ENCODE measurements at places on chromosomes 4 and X.

- no peak for DNase-seq
These were observed 816.1 kb upstream of the IGFBP7 start for GRCh38 chr4:57926311-57926710.

DNA sequence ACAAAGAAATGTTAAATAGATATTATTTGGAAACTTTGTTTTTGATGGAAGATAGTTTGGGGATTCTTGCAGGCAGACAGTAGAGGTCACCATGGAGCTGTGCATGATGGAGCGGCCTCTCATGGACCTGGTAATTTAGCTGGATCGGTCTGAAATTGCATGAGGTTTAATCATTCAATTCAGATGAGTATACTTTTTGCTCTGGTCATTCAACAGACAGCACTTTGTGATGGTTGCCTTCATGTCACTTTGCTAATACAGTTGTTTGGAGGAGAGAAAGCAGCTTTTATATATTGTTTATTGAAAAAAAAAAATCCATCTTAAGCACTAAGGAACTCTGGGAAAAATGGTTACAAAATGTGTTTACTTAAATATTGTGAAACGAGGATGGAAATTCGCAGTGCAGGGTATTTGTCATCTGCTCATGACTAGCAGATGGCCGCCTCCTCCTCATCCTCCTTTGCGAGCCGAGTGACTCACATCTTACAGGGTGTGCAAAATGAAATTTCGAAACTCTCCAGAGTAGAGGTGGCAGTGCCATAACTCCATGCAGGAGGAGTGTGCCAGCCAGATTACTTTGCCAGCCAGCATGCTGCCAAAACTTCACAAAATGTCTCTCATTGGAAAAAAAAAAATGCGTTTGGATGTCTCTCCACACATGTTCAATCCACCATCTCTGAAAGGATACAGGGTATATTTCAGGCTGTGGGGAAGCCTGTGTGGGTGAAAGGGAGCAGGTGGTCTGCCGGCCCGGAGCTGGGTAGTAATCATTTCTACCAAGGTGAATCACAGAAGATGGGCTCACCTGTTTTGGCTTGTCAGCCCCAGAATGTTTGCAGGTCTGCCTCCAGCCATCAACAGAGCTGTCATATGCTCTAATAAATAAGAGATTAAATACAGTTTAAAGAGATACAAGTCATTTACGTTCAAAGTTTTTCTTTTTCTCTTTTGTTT is 314.9 kb upstream of the DIPK2B start:
- DNase-seq, result peak; percentile 13

GRCh38 chr4:73978886-73979285 is 2.9 kb downstream of the PF4 start:
- DNase-seq, result no peak

GRCh38 chr4:151458148-151458547 is 49.2 kb downstream of the FHIP1A start:
- no peak for DNase-seq

DNA sequence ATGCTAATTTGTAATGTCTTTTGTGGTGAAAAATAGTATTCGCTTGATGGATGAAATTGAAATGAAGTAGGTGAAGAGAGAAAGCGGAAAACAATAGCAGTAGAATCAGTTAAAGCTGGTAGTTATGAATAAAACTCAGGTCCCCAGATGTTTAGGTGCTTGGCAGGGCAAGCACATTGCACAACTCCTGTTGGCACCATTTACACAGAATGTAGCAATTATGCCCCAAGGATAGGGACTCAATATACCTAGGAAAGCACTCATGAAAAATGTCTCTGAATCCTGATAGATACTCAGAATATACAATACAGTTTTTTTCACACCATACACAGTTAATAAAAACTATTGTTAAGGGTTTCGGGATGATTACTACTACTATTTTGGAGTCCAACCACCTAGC is 26.5 kb upstream of the GRIA3 start:
- no peak for DNase-seq

DNA sequence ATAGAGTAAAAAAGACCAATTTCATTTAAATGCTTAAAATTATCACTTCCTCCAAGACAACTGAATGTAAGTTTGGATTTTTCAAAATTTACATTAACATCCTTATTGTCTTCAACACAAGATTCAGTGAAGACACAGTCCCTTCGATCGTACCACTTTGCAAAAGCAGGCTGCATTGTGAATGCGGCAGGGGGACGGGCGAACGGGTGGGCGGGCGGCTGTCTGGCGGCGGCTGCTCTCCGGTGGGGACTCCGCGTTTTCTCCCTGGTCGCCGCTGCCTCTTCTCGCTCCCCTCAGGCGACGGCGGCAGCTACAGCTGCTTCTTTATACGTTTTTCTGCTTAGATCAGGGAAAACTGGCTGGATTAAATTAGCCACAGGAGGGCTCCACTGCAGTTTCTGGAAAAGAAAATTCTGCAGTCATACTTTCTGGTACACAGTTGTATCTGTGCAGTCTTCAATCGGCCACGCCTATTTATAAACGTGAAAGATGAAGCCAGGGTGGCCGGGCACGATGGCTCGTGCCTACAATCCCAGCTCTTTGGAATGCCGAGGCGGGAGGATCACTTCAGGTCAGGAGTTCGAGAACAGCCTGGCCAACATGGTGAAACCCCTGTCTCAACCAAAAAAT is 33.9 kb upstream of the HPF1 start:
- peak; percentile 22 for DNase-seq

GRCh38 chrX:3504916-3505315 is 158.5 kb upstream of the MXRA5 start:
- DNase-seq, result no peak

GRCh38 chrX:106037835-106038473 is 573 bp downstream of the SERPINA7 start:
- no peak for DNase-seq

DNA sequence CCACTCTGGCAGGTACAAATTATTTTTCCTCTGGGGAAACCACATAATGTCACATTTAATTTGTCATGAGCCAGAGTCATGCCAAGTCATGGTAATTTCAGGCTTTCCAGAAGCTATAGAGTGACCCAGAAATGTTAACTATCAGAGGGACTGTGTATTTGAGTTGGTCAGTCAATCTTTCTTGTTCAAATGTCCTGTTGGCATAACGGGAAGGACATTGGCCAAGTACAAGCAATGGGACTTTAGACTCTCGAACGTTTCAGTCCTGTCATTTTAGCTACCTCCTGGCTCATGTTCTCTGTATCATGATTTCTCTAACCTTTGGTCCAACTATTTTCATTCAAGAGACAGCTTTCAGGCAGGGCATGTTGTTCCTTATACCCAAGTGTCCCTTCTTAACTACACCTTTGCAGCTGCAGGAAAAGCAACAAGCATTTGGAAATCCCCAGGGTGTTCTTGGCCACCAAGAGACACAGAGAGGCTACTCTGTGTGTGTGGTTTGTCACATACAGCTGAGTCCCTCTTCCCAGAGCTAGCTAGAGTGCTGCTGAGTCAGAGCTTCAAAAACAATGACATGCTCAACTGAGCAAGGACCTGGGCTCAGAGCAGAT is 142.6 kb downstream of the EGF start:
- peak; percentile 53 for DNase-seq

GRCh38 chr4:159015841-159016240 is 87.0 kb upstream of the RAPGEF2 start:
- DNase-seq, result no peak

DNA sequence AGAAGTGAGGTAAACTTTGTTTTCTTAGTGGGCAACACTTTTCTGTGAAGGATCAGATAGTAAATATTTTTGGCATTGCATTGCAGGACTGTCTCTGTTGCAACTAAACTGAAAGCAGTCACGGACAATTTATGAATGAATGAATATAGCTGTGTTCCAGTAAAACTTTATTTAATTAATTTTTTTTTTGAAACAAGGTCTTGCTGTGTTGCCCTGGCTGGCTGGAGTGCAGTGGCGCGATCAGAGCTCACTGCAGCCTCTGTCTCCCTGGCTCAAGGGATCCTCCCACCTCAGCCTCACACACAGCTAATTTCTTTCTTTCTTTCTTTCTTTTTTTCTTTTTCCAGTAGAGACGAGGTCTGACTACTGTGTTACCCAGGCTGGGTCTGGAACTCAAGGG is 15.8 kb downstream of the RBM10 start:
- DNase-seq, result no peak

DNA sequence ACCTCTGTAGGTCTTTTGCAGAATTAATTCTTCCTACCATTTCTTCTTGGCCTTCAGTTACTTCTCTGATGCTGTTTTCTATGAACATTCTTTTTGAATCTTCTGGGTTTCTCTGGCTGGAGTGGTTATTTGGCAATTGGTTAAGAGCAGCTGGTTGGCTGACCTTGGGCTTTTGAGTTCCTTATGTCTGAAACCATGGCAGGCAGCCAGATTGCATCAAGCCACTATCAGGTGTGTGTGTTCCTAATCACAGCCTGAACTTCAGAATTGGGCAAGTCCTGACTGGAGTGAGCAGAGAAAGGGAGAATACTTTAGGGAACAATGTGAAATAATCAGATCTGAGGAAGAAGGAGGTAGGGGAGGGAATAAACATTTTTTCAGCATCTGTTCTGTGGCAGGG is 90.2 kb downstream of the ARHGAP10 start:
- DNase-seq, result no peak

GRCh38 chr4:122894827-122895226 is 27.6 kb downstream of the NUDT6 start:
- no peak for DNase-seq

DNA sequence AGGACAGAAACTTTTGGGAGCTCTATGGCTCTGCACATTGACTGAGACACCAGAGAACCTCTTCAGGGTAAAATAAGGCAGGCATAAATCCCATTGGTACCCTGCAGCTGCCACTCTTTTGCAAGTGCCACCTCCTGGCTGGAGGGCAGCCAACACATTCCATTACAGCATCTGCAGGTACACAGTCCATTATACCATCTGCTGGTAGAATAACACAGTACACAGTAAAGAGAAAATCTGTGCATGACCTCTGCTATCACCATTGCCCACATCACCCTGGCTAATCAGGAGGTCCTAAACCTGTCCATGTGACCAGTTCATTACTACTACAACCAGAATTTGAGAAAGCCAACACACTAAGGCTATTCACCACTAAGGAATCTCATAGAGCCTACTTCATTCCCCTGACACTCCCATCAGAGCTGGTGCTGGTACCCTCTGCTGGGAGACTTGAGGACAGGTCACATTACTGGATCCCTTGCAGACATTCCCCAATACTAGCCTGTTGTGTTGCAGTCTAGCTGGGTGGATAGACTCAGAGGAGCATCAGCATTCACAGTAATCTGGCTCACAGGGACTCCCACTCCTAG is 176.2 kb upstream of the TACR3 start:
- DNase-seq, result no peak

GRCh38 chr4:127143460-127144195 is 489.1 kb upstream of the INTU start:
- DNase-seq, result no peak

DNA sequence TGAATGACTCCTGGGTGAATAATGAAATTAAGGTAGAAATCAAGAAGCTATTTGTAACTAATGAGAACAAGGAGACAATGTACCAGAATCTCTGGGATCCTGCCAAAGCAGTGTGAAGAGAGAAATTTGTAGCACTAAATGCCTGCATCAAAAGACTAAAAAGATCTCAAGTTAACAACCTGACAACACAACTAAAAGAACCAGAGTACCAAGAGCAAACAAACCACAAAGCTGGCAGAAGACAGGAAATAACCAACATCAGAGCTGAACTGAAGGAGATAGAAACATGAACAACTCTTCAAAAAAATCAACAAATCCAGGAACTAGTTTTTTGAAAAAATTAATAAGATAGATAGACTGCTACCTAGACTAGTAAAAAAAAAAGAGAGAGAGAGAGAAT is 8.4 kb downstream of the CFAP299 start:
- DNase-seq, result no peak

DNA sequence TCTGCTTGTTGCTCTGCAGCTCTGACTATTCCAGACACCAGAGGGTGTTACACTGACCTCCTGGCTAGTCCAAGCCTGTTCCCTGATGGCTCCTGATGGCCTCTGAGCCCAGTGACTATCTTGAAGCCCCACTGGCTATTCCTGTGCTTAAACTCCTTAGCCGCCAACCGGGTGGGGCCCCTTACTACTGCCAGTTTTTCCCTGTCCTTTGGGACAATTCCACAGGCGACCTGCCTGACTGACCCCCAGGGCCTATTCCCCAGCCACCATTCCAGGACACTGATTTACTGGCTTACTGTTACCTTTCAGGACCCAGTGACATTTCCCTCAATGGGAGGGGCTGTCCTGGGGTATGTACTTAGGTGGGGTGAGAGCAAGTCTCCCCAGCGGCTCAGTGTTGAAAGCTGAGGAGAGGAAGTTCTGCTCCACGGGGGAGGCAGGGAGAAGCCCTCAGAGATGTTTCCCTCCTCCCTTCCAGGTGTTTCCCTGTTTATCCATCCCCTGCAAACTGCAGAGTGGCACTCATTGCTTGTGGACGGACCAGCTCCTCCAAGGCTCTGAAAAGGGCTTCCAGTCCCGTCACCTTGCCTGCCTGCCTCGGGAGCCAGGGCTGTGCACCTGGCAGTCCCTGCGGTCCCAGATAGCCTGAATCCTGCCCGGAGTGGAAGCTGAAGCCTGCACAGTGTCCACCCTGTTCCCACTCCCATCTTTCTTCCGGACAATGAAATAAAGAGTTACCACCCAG is 4.0 kb downstream of the TIMP1 start:
- no peak for DNase-seq

- DNase-seq, result no peak
These were observed 26.2 kb downstream of the SYAP1 start for GRCh38 chrX:16745659-16746058.

GRCh38 chr4:17635056-17635455 is 20.6 kb downstream of the MED28 start:
- no peak for DNase-seq

GRCh38 chr4:82785611-82786400 is 12.8 kb downstream of the SCD5 start:
- no peak for DNase-seq

DNA sequence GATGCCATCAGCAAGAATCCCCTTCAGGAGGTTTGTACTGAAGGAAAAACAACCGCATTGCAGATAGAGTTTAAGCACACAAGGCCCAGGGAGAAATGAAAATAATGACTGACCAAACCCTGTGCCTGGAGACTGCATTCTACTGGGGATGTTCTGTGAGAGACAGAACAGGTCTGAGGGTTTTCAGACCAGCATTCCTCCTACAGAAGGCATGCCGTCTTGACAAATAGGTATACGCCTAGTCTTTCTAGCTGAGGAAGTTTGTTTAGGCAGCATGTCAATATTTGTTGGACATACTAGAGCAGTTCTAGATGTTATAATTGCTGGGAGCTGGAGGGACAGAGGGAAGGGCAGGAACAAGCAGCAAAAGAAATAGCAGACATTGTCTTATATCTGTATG is 68.4 kb upstream of the SCOC start:
- DNase-seq, result no peak

GRCh38 chrX:53654376-53654775 is 32.1 kb downstream of the HUWE1 start:
- no peak for DNase-seq

- DNase-seq, result no peak
These were observed 361.9 kb upstream of the RASGEF1B start for GRCh38 chr4:81833576-81833975.

- DNase-seq, result no peak
These were observed 169.4 kb upstream of the BANK1 start for GRCh38 chr4:101621120-101621519.

- no peak for DNase-seq
These were observed 729.0 kb upstream of the AADAT start for GRCh38 chr4:170818786-170819185.

All from GM13976 (cell line).